ENCODE measurements at places on chromosomes 7 and 10. TPM values are rescaled to one million over a fixed set of nuclear protein-coding genes. Genes with fewer than 3 reads are reported as not detected.
A peak's percentile ranks its signal among the peaks of the same experiment; 100 is the strongest.

The H2BK1 gene
- not detected for total RNA-seq

The NFE2L3 gene
- 1.1 TPM for total RNA-seq

The SRRM3 gene
- total RNA-seq: 0.62 TPM

The EN2 gene
- not detected for total RNA-seq

The PRPS1L1 gene
- total RNA-seq: not detected

The ACSL5 gene
- 3.7 TPM for total RNA-seq

The NRP1 gene
- total RNA-seq: 172 TPM

- DNase-seq: no peak
Measured at GRCh38 chr10:49180444-49180860, 7.7 kb downstream of the TMEM273 start.

DNA sequence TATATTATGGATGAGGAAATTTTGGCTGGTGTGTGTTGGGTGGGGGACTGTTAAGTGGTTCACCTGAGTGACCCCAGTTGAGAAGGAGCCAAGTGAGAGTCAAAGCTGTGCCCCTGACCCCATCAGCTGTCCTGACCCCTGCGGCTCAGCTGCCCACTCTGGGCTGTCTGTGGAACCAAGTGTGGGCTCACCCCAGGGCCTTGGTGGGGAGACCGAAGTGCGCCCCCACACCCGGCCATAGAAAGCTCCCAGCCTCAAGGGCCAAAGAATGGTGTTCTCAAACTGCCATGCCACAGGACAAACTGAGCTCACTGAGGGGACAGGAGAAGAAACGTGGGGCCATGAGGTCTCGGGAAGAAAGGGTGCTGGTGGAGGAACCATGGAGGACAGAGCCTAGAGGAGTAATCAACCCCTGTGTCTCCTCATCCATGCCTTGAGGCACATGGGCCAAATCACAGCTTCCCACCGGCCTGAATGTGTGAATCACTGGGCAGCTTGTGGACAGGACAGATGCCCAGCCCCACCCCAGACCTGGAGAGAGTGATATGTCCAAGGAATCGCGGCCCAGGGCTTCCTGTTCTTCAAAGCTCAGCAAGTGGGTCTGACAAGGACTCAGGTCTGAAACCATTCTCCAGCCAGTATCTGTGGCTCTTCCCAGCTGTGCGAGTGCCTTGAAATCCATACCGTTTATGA is 86.2 kb upstream of the CACUL1 start:
- no peak for DNase-seq

DNA sequence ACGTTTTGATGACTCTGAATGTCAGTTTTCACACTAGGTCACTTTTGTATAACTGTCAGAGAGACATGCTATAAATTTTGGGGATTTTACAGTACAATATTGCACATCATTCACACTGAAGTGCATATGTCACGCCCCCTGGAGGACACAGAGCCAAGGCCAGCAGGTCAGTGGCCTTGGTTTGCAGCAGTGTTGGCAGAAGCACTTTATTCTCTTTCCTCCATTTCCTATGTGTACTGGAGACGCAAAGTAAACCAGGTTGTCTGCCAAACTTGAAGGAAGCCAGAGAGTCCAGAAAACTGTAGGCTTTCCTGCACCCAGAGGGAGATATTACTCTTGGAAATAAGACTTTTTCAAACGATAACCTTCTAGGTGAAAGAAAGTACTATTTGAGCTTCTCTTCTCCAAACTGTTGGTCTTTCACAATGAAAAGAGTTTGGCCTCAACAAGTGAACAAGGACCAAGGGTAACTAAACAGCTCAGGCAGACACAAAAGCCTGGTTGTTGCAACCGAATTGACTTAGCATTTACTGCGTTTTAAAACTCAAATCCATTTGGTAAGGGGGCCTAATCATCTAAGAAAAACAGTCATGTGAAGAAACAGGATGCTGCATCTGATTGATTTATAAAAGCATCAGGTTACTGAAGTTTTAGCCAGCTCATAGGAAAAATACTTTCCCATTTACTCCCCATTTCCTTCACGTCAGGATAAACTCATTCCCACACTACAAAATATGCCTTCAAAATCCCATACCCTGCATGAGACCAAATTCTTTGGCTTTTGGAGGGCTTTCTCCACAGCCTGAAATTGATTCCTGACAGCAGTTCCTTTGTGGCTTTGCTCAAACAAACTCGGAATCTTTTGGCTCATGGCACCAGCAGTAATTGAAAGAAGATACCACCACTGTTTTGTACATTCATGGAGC is 83.0 kb upstream of the SEC61G start:
- peak; percentile 86 for DNase-seq

GRCh38 chr10:118823256-118823907 is 68.6 kb upstream of the CACUL1 start:
- DNase-seq: no peak

GRCh38 chr7:133121175-133121844 is 39.4 kb upstream of the CHCHD3 start:
- no peak for DNase-seq

- DNase-seq: no peak
Measured at GRCh38 chr10:121791761-121792160, 136.1 kb downstream of the ATE1 start.

DNA sequence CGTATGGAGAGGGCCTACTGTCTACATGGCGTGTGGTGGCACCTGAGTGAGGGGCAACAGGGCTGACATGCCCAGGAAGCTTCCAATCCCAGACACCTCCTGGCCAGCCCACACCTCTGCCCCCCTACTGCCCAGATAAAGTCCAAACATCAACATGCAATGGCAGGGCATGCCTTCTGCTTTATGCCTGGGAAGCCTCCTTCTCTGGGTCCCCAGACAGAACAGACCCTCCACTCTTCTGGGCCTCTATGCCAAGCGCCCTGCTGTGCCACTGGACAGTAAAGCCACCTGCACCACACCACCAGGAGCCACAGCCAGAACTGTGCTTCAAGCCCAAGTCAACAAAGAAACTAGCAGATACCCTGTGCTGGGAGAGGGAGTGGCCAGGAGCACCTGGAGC is 12.5 kb downstream of the TMEM72 start:
- DNase-seq: no peak

DNA sequence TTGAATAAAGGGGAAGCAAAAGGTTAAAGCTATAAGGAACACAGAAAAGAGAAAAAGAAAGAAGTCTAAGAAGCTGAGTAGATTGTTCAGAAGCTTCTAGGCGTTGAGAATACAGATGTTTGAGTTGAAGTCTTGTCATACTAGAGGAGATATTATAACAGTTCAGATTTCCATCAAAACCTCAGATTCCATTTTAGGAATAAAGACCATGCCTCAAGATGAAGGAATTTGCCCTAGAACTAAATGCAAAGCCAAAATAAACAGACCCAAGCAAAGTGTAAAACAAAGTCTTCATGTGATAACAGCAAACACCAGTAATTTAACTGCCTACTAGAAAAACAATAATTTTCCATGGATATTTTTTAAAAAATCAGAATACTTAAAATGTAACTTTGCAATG is 476.5 kb upstream of the POT1 start:
- no peak for DNase-seq

GRCh38 chr7:123823898-123824753 is 20.8 kb upstream of the HYAL4 start:
- no peak for DNase-seq

DNA sequence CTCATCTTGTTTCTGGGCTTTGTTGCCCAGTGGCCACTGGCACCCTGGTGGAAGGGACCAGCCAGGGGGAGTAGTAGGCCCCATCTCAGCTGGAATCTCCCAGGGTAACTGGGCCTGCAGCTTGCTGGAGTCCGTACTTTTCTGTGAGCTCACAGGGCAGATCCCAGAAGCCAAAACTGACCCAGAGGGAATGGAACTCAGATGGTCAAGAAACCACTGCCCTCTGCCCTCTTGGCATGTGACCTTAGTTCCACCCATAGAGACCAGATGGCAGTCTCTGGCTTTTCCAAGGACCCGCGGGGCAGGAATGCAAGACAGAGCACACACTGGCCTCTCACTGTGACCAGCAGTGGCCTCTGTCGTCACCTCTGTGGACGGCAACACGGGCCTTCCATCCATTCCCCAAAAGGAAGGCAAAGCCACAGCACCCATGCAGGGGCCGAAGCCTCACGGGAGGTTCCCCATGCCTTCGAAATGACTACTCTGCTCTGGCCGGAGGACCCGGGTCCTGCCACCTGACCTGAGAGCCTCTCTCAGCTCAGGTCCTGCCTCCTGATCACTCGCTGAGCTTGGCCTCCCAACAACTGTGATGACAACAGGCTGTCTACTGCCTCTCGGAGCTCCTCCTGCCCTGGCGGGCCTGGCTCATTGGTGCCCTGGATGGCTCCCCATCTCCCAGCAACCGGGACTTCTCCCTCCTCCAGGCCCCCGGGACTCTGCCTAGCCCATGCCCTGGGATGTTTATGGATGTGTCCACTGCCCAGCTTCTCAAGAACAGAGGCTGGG is 29.9 kb downstream of the MYL10 start:
- DNase-seq: no peak

GRCh38 chr7:138882249-138882648 is 84.3 kb upstream of the ATP6V0A4 start:
- DNase-seq: no peak

GRCh38 chr7:120554960-120555571 is 282.1 kb downstream of the KCND2 start:
- DNase-seq: peak; percentile 65

DNA sequence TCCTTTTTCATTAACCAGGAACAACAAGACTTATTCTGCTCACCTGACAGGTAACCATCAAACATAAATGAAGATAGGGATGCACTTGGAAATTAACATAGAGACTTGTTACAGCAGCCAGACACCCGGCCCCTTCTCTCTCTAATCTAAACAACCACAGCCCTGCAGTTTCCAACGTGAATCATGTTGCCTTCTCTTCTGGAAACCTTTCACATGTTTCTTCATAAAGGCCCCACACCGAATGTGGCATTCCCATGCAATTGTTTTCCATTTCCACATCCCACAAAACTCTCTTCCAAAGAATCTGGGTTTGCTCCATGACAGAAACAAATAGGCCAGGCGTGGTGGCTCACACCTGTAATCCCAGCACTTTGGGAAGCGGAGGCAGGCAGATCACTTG is 15.0 kb upstream of the WDR86 start:
- DNase-seq: no peak

GRCh38 chr7:148472406-148472805 is 118.2 kb upstream of the C7orf33 start:
- no peak for DNase-seq

DNA sequence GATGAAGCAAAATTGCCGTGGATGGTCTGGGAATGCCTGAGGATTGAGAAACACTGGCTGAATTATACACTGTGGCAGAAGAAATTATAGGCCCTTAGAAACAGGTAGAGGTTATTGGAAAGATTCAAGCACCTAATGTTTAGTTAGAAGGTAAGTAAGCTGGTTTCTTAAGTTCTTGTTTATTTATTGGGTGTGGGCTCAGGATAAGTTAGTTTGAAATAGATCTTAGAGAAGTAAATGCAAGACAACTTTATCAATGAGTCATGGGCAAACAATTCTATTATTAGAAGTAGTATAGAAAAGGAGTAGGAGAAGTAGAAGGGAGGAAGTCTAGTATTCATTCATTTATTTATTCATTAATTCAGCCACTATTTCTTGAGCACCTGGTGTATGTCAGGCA is 96.5 kb downstream of the KAT6B start:
- DNase-seq: no peak

All from tongue (tissue), 3 donors.